Pancreas (tissue), 10 donors: ENCODE measurements at places on chromosomes 1 and 21.

DNA sequence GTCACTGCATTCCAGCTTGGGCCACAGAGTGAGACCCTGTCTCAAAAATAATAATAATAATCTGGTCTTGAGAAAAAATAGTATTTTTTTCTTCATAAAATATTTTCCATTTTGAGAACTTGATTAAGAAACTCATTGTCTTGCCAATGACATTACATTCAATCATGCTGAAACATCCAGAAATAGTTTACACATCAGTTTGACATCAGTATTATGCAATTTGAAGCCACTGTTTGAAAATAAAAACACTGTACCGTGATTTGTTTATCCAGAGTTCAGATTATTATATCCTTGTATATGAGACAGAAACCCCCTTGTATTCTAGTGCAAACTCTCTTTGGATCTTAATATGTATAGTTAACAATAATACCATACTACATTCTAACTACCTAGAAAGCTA is 6.9 kb downstream of the FMO2 start:
- DNase-seq: no peak

DNA sequence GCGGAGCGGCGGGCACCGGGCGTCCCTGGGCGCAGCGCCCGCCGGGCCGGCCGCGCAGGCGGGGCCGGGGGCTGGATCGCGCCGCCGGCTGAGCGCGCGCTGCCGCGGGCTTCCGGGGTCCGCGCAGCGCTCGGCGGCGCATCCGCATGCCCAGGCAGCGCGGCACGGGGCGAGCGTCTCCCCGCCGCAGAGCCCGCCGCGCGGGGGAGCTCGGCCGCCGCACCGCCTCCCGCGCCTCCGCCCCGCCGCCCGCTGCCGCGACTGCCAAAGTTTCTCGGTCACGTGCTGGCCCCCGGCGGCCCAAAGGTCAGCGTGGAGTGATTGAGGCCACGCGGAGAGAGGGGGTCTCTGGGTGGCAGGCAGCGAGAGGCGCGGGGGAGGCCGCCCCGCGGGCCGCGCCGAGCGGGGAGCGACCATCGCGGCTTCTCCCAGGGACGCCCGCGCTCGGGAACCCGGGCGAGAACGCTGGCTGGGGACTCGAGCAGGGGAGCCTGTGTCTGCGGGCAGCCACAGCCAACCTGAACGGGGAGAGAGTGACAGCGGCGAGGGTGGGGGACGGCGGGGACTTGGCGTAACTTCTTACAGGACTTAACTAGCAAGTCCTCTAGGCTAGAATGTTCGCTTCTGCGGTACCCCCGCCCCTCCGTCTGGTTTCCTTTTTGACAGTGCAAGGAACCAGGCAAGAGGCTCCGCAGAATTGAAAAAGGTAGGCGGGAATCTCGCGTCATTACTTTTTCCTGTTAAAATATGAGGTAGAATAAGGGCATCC is at the start of gene ILDR2:
ILDR2 (minus strand) TSS at position 180 of the 769 bp plus-strand sequence. CDS start 272 bp downstream, outside the sequence.
- peak; percentile 83 for DNase-seq

GRCh38 chr1:203268901-203269653 is 36.2 kb upstream of the BTG2 start:
- peak; percentile 40 for DNase-seq

- DNase-seq: no peak
Measured at GRCh38 chr21:33290441-33290840, 24.3 kb downstream of the IL10RB start.

- no peak for DNase-seq
Measured at GRCh38 chr1:19844731-19845495, 29.8 kb upstream of the RNF186 start.

DNA sequence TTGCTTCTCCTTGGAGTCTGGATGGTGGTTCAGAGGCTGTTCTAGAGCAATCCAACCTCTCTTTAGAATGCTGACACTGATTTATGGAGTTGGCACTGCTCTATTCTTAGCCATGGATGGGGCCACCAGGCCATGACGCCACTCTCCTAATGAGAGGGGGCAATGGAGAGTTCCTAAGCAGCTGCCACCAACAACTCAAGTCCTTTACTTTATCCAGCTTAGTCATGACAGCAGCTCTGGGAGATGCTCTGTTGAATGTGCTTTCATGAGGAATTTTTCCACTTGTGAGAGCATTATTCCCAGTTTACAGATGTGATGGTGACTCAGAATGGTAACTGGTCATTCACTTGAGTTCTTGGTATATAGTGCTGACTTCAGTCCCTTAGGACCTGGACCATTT is 366.3 kb downstream of the HHAT start:
- DNase-seq: no peak

DNA sequence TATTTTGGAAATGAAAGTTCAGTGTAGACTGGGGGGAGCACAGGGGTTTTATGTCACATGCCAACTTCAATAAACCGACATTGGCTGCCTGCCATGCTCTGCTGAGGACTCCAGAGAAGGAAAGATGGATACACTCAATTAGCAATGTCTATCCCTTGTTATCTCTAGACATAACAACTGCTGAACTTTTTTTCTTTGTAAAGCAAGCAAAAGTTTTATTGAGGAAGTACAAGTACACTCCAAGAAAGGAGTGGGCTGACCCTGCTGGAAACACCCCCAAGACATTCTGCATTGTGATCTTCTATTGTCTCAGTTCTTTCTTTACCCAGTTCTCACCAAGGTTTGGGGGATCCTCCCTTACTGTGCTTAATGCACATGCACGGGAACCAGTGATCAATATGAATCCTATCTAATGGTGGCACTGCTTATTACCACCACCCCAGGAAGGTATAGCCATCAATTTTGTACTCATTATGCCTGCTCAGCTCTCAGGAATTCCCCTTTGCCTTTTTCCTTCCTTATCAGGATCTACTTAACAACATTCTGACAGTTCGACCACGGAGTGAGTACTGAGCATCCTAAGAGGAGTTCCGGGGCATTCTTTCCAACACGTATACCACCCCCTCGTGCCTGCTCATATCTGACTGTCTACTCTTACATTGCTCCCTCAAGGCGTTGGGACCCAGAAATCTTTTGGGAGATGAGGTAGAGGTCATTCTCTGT is 28.7 kb downstream of the SYNJ1 start:
- no peak for DNase-seq

DNA sequence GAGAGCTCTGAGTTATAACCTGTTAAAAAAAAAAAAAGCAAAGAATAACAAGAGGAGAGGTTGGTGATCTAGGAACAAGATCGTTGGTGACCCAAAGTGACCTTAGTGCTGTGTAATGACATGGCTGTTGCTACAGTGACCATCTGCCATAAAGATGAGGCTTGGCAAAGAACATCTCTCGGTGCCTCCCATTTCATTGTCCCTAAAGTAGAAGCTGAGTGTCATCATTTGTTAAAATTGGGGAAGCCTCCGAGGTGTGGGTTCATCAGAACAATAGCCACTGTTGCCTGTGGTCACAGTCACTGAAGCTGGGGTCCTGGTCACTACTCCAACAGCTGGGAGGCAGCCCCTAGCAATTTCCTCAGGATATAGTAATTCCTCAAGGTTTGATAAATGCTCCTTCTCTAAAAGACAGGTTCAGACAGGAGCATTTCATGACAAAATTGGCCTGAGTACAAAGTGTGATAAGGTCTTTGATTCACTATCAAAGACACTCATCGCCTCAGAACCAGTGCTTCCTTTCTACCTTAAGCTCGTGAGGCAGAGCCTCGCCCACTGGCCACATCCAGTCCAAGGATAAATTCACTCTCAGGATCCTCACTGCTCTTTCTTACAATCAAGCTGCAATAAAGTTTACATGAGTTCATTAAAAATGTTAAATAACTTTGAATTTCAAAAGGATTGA is 81.9 kb upstream of the RGS2 start:
- no peak for DNase-seq

- DNase-seq: no peak
Measured at GRCh38 chr1:33170351-33171274, 11.2 kb downstream of the TRIM62 start.

DNA sequence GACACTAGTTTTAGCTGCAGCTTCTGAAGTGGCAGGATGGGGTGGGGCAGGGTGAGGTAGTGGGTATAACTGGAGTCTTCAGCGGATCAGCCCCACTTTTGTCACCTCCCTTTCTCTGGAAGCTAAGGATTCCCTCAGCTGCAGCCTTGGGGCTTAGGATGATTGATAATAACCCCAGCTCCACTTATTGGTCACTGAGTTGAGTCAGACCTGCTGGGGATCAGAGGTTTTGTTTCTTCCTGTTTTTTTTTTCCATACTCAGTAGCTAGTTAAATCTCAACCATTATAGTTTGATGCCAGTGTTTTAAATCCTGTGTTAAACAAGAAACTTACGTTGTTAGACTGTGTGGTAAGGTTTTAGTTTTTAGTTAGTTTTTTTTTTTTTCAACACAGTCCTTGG is 57.2 kb downstream of the LAMC1 start:
- no peak for DNase-seq

- no peak for DNase-seq
Measured at GRCh38 chr1:155327981-155328380, 7.3 kb downstream of the RUSC1 start.

GRCh38 chr1:30864681-30865080 is 43.9 kb downstream of the SDC3 start:
- DNase-seq: no peak

DNA sequence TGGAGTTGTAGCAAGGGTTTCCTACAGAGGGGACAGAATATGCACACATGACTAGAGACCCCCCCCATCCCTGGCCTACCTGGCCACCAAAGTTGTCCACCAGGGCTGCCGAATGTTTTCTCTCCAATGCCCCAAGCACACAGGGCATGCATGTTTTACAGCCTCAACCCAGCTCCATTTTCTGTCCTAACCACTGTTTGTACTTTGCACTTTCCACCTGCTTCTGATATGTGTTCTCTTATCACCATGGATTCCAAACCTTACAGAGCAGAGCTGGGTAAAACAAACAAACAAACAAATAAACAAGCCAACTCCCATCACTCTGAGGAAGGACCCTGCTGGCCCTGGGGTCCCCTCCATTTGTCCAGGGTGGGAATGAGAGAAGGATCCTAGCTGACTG is 27.3 kb downstream of the CLIC6 start:
- DNase-seq: no peak

GRCh38 chr1:222224156-222224555 is 323.7 kb downstream of the HHIPL2 start:
- DNase-seq: no peak

DNA sequence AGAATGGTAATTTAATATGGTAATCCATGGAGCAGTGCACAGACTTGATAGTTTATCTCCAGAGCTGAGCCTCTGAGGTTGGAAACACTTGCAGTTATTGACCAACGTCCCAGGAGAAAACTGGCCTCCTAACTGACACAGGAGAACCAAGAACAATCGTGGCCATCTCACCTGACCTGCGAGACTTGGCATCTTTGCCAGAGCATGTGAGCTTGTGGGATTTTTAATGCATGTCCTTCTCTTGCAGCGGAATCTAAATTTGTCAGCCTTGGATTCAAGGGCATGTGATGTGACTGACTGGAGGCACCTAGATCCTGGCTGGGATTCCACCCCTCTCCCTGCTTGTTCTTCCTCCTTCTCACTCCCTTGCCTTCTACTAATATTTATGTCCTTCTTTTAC is 27.8 kb upstream of the SLC26A9 start:
- DNase-seq: no peak

- no peak for DNase-seq
Measured at GRCh38 chr1:151167116-151167515, 1.2 kb downstream of the SCNM1 start.

DNA sequence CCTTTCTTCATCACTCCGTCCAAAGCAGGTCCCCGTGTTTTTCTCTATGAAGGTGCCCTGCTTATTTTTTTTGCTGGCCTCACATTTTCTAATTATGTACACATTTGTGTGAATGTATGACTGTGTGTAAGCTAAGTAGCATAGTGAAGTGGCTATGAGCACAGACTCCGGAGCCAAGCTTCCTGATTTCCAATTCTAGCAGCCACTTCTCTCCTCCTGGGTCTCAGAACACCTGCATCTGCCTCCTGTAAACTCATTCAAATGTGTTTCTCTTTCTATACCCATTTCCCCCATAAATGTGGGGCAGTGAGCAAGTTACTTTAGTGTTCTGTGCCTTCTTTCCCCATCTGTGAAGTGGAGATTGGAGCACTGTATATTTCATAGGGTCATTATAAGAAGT is 2.1 kb downstream of the SLAMF6 start:
- no peak for DNase-seq

DNA sequence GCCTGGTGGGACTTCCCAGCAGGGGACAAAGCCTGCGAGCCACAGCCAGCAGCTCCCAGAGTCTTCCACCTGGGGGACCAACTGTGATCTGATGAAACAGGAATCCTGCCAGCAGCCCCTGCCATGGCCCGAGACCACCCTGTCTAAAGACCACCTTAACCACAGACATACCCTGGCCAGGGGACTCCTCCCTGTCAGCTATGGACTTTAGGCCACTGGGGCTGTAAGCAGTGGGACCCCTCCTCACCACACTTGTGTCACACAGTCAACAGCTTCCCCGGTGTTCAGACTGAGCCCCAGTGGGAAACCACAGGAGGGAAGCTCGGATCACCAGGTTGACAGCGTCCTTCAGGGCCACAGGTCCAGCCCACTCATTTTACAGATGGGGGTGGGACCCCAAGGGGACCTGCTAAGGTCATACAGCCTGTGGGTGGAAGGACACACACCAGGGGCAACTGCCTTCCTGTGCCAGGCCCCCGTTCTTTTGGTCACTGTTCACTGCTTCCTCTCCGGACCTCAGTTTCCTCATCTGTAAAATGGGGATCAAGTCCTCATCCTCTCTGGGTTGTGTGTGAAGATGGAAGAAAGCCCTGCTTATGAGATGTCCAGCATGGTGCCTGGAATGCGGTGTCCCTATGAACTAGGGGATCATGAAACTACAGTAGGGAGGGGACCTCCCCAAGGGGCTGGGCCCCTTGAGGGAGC is 11.4 kb downstream of the EPHA2 start:
- DNase-seq: no peak

GRCh38 chr1:245156736-245157505 is 2.1 kb downstream of the KIF26B start:
- no peak for DNase-seq

DNA sequence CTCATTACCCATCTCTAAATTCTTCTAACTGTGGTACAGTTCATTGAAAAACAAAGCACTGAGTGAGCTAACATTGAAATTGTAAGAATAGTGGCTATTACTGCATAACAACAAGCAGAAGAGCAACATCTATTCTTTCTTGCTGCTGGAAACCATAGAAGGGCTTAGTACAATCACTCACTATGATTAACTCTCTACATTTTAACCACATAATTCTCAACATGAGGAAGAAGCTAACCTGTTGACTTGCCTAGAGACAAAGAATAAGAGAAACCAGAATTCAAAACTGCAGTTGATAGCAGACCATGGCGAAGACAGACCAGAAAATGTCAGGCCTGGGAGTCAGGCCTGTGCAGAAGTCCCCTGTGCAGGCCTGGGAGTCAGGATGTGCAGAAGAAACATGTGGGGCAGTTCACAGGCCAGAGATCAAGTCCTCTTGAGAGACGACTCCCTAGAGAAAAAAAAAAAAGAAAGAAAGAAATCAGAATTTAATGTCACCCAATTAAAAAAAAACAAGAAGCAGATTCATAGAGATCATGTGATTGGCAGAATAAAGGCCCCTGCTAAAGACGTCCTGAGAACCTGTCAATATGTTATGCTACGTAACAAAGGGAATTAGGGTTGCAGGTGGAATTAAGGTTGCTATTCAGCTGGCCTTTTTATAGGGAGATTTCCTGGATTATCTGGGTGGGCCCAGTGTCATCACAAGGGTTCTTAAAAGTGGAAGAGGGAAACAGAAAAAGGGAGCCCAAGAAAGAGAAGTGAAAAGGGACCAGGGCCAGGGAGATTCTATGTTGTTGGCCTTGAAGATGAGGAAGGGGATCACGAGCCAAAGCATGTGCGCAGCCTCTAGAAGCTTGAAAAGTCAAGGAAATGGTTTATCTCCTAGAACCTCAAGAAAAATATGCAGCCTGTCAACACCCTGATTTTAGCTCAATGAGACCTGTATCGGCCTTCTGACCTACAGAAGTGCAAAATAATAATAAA is 94.9 kb downstream of the MRPL39 start:
- peak; percentile 38 for DNase-seq

- no peak for DNase-seq
Measured at GRCh38 chr1:86616871-86617270, 70.0 kb downstream of the CLCA4 start.
